T-cell (primary cell): ENCODE measurements at places on chromosomes 1 and 21. TPM values are rescaled to one million over a fixed set of nuclear protein-coding genes. Genes with fewer than 3 reads are reported as not detected.
A peak's percentile ranks its signal among the peaks of the same experiment; 100 is the strongest.

The FAM78B gene
- 0.09 TPM for total RNA-seq

The CFHR2 gene
- not detected for total RNA-seq

DNA sequence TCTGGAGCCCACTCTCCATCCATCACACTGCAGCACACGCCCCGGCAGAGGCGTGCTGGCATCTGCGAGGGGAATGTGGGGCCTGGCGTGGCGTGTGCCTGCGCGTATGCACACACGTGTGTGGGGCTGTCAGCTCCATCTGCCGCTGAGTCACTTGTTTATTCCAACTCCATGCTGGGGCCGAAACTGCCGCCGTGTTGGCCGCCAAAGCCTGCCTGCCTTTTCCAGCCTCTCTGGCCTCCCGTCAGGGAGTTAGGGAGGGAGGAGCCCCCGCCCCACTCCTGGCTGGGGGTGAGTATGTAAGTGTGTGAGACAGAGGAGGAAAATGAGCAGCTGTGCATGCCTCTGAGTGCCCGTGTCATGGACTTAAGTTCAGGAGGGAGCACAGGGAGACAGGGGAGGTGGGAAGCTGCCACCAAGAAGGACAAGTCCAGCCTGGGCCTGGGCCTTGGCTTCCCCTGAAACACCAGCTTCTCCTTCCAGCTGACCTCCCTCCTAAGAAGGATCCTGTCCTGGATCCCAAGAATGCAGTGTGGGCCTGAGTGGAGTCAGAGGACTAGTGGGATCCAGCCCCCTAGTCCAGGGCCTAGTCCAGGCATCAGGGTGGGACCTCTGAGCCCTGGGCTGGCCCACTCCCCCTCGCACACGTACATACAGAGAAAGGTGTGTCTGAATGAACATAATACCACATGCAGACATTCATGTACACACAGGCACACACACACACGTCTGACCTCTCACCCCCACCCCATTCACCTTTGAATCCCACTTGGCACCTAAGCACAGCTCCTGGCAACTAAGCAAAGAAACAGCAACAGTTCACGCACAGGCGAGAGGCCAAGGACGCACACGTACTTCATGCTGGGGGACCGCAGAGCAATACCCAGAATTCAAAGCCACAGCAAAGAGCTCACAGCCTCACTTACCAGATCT, 24.7 kb downstream of the MEF2D start:
- DNase-seq = no peak
- H3K27me3 ChIP-seq = no peaks in the 10 kb centered on the region
- peaks cover 14% of the 10 kb centered on the region for H3K4me1 ChIP-seq
- no peak overlapping the region for H3K4me3 ChIP-seq
- peaks cover 17% of the 10 kb centered on the region for H3K36me3 ChIP-seq

DNA sequence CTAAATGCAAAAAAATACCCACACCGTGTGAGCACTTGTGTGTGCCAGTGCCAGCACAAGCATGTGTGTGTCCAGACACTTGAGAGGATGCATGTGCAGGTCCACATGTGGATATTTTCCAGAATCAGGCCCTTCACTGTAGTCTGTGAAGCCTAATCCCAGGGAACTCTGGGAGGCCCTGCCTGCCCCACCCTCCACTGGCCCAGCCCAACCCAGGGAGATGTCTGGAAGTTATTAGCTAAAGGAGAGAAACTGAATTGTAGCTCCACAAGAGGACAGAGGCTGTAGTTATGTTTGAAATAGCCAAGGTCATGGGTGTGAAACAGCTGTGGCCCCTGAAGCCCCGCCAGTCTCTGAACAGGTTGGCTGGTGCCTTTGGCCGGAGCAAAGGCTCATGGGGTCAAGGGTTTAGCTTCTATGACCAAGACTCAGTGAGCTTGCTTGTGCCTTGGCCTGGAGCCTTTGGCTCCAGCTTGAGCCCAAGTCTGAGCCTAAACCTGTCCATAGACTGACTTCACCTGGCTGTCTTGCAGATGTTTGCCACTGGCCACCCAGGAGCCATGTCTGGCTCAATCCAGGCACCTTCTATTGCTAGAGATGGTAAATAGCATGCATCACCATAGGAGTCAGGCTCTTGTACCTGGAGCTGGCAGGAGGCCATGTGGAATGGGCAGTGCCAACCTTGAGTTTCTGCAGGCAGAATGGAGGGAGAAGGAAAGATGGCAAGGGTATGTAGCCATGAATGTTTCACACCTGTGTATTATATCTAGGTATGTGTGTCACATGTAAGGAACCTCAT, 69.9 kb downstream of the TMEM53 start:
- no peaks in the 10 kb centered on the region for H3K27me3 ChIP-seq
- H3K27ac ChIP-seq = no peak overlapping the region
- H3K4me3 ChIP-seq = no peak overlapping the region
- no peaks in the 10 kb centered on the region for H3K4me1 ChIP-seq

GRCh38 chr1:216722821-216723220, 408 bp downstream of the ESRRG start:
- H3K27me3 ChIP-seq = peaks cover 8% of the 10 kb centered on the region
- DNase-seq = no peak
- no peaks in the 10 kb centered on the region for H3K36me3 ChIP-seq
- H3K4me1 ChIP-seq = no peaks in the 10 kb centered on the region

DNA sequence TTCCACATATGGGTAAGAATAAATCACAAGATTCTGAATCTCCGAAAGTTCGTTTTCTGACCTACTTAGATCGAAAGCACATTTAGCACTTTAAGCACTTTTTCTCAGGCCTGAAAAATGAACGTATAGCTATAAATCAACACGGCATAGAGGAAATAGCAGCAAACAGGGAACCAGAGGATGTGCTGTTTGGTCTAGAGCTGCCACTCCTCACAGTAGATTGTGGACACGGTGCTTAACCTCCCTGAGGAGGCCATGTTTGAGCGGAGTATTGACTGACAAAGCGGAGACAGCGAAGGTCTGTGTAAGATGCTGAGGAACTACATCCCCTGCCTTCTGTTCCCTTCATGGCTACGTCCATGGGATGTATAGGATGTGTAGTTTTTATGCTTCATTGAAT, 452.8 kb upstream of the NCAM2 start:
- H3K4me3 ChIP-seq = no peak overlapping the region
- H3K27ac ChIP-seq = no peak overlapping the region
- no peaks in the 10 kb centered on the region for H3K27me3 ChIP-seq
- no peak for DNase-seq
- no peaks in the 10 kb centered on the region for H3K36me3 ChIP-seq

DNA sequence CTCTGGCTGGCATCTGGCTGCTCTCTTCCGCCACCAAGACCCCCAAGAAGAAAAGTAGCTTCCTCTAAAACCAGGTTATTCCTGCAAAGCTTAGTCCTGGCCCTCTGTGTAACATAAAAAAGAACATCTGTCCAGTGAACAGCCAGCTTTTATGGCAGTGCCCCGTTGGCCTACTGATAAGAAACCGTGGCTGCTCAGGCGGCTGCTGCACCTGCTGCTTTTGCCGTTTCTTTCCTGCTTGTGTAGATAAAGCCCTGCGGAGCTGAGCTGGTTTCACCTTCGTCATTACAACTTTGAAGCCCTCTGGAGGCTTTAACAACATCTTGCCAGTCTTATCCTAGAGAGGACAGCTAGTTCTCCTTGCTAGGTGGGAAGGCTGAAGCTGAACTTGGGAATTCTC, 20.5 kb downstream of the ELAPOR1 start:
- no peak for DNase-seq
- H3K27me3 ChIP-seq = no peaks in the 10 kb centered on the region
- no peaks in the 10 kb centered on the region for H3K36me3 ChIP-seq

- no peaks in the 10 kb centered on the region for H3K36me3 ChIP-seq
- H3K4me1 ChIP-seq = no peaks in the 10 kb centered on the region
- no peak overlapping the region for H3K4me3 ChIP-seq
- no peak for DNase-seq
Observed at GRCh38 chr1:1092149-1092855, 18.2 kb upstream of the RNF223 start.

DNA sequence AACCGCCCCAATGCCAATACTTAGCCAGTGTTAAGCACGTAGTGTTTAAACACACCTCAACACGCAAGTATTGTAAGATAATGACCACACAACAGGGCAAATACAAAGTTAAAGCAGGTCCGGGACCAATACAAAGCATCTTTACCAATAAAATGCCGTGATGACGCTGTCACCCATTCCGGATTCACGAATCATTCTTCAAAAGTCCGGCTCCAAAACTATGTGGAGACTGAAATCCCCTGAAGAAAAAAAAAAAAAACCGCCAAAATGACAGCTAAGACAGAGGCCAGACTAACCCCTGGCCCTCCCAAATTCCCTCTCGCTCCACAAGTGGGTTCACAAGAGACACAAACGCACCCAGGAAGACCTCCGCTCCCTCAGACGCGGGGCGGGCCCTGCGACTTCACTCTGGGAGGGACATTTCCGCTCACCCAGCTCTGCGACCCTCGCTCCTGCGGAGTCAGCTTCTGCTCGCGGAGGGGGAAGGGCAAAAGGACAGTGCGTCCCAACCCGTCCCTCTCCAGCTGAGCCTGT, 625 bp upstream of the DARS2 start:
- H3K27ac ChIP-seq = peak overlapping the region; percentile 81
- no peak for DNase-seq
- H3K27me3 ChIP-seq = no peaks in the 10 kb centered on the region
- peaks cover 19% of the 10 kb centered on the region for H3K4me1 ChIP-seq
- peak overlapping the region; percentile 85 for H3K4me3 ChIP-seq

- peaks cover 20% of the 10 kb centered on the region for H3K4me1 ChIP-seq
- H3K36me3 ChIP-seq = peaks cover 26% of the 10 kb centered on the region
- DNase-seq = peak; percentile 50
- H3K27ac ChIP-seq = peak overlapping the region; percentile 72
Observed at GRCh38 chr1:151047925-151048644, 534 bp downstream of the C1orf56 start.

GRCh38 chr1:16195518-16195905, 16.9 kb downstream of the ARHGEF19 start:
- H3K27ac ChIP-seq = no peak overlapping the region
- no peak overlapping the region for H3K4me3 ChIP-seq
- H3K4me1 ChIP-seq = no peaks in the 10 kb centered on the region
- DNase-seq = no peak
- peaks cover 8% of the 10 kb centered on the region for H3K36me3 ChIP-seq

- no peaks in the 10 kb centered on the region for H3K36me3 ChIP-seq
- H3K27ac ChIP-seq = peak within 1 kb of the TSS; percentile 90
- peak; percentile 37 for DNase-seq
- H3K27me3 ChIP-seq = no peaks in the 10 kb centered on the region
Observed at GRCh38 chr1:23369335-23370013, at the start of gene ZNF436. Gene ZNF436, minus strand, starts transcription at chr1:23369836. Its CDS starts 1,831 bp downstream, at chr1:23368005.

- no peak for DNase-seq
- H3K4me1 ChIP-seq = peaks cover 46% of the 10 kb centered on the region
- H3K27me3 ChIP-seq = no peaks in the 10 kb centered on the region
- no peak overlapping the region for H3K27ac ChIP-seq
Observed at GRCh38 chr1:206742719-206743383, 27.7 kb upstream of the IL19 start.
